Stimulated activated effector memory CD8-positive, alpha-beta T cell treated with anti-CD3 and anti-CD28 coated beads, Interleukin-12 subunit alpha, Interleukin-12 subunit beta, amount 100 ng/mL, for 72 hours (primary cell): ENCODE measurements at places on chromosomes 16 and 17.

DNA sequence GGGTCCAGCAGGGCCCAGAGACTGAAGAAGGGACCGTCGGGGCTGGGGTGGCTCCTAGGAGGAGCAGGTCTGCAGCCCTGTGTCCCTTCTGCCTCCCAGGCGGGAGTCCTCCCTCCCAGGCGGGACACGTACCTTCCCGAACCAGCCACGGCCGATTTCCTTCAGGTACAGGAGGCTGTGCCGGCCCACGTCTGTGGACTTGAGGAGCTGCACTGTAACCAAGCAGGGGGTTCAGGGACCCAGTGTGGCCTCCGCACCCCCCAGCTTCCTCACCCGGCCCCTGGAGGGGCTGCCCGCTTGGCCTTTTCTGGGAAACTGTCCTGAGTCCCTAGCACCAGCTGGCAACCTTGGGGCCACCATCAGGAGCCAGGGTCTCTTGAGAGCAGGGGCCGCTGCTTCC lies 37.0 kb upstream of the PVALEF start:
- no peak for DNase-seq

DNA sequence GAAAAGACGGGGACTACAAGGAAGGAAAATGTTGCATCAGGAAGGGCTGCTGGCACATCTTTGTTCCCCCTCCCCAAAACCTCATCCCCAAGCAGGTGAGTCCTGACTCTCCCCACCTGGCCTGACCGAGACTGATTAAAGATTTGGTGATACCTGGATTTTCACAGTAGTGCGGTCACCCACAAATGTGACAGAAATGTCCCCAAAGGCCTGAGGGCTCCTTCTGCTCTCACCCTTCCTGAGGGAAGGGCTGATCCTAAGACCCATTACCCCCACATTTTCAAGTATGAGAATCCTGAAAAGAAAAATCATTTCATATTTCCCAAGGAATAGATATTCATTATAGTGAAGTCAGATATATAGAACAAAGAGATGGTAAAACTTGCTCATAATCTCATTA lies 28.8 kb downstream of the TBC1D3B start:
- no peak for DNase-seq

- no peak for DNase-seq
Measured at GRCh38 chr17:57338257-57338914, 82.1 kb downstream of the MSI2 start.

DNA sequence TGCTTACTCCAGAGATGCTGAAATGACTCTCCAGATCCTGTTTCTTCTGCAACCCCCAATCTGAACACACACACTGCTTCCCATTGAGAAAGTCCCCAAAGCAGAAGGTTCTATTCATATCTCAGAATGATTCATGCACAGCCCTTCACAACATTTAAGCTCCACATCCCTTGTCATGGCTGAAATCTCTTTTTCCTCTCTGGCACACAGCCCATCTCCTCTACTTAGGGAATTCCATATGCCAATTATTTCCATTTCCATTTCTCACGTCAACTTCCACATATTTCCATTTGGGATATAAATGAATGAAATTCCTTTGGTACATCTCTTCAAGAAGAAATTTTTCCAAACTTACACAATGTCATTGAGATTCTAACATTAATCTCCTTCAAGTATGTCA lies 119.6 kb downstream of the CDH11 start:
- no peak for DNase-seq

DNA sequence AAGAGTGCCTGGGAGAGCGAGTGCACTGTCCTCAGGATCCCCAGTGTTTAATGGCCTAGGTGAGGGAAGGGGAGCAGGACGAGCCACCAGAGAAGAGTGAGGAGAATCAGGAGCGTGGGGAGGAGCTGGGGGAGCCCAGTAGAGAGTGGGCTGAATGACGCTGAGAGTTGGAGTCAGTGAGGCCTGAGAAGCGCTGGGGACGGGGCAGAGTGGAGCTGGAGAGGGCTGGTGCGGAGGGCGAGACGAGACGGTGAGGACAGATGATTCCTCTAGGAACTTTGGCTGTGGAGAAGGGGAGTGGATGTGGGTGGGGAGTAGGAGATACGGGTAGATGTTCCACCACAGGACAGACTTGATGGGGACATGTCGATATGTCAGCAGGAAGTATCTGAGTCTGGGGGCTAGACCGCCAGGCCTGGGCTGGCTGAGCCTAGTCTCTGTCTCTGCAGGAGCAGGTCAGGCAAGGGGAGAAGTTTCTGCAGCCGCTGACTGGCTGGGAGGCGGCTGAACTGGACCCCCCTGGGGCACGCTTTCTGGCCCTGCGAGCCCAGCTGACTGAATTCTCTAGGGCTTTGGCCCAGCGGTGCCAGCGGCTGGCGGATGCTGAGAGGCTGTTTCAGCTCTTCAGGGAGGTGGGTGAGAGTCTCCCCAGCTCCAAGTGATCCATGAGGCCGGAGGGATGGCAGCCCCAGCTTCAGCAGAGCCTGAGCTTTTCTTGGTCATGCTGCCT lies 4.7 kb downstream of the PLEKHG4 start:
- no peak for DNase-seq

DNA sequence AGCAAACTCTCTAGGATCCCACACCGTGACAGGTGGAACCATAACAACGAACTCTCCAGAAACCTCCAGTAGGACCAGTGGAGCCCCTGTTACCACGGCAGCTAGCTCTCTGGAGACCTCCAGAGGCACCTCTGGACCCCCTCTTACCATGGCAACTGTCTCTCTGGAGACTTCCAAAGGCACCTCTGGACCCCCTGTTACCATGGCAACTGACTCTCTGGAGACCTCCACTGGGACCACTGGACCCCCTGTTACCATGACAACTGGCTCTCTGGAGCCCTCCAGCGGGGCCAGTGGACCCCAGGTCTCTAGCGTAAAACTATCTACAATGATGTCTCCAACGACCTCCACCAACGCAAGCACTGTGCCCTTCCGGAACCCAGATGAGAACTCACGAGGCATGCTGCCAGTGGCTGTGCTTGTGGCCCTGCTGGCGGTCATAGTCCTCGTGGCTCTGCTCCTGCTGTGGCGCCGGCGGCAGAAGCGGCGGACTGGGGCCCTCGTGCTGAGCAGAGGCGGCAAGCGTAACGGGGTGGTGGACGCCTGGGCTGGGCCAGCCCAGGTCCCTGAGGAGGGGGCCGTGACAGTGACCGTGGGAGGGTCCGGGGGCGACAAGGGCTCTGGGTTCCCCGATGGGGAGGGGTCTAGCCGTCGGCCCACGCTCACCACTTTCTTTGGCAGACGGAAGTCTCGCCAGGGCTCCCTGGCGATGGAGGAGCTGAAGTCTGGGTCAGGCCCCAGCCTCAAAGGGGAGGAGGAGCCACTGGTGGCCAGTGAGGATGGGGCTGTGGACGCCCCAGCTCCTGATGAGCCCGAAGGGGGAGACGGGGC lies 1.3 kb downstream of the SPN start:
- DNase-seq: peak; percentile 77

DNA sequence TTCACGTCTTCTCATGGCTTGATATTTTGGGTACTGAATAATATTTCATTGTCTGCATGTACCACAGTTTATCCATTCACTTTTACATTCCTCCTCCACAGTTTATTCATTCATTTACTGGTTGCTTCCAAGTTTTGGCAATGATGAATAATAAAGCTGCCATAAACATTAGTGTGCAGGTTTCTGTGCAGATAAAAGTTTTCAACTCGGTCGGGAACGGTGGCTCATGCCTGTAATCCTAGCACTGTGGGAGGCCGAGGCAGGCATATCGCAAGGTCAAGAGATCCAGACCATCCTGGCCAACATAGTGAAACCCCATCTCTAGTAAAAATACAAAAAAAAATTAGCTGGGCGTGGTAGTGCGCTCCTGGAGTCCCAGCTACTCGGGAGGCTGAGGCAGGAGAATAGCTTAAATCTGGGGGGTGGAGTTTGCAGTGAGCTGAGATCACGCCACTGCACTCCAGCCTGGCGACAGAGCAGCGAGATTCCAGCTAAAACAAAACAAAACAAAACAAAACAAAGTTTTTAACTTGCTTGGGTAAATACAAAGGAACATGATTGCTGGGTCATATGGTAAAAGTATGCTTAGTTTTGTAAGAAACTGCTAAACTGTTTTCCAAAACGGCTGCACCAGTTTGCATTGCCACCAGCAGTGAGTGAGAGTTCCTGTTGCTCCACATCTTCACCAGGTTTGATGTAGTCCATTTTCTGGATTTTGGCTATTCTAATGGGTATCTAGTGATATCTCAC lies 89.5 kb downstream of the WWP2 start:
- DNase-seq: no peak

GRCh38 chr17:7631398-7632380 lies 1.8 kb downstream of the SHBG start:
- DNase-seq: no peak

DNA sequence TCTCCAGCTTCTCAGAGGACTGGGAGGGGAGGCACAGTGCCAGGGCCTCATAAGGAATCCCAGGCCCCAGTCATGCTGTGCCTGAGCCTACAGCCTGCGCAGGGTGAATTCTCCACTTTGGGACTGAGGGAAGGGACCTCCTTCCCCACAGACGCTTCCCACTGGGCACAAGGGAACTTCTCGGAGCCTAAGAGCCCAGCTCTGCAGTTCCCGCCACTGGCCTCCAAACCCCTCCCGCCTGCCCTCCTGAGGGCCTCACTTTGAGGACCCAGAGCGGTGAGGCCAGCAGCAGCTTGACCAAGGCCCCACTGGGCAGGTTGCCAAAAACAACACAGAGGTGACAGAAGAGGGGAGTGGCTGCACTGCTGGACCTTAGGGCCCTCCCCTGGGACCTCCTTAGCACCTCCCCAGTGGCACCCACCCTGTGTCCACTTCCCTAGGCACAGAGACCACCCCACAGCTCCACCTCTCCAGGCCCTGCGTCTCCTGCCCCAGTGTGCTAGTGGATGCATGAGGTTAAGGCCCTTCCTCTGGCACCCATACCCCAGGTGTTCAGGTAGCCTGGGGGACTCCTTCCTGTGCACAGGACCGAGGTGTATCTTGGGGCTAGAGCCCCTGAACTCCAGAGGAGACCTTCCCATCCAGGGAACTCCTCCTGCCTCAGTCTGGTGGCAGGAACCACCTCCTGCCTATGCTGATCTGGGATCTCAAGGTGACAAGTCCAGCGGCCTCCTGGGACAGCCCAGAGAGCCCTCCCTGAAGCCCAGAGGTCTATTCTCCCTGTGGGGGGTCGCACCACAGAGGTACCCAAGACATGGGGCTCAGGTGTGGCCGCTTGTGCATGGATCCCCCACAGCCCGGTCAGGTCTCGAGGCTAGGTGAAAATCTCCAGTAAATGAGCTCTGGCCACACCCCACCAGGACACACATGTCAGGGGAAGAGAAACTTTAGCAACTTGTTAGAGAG lies 3.4 kb downstream of the CASKIN2 start:
- no peak for DNase-seq

GRCh38 chr17:69547947-69548346 lies 133.4 kb downstream of the MAP2K6 start:
- no peak for DNase-seq

GRCh38 chr16:57386381-57386951 lies 14.2 kb downstream of the CX3CL1 start:
- no peak for DNase-seq

DNA sequence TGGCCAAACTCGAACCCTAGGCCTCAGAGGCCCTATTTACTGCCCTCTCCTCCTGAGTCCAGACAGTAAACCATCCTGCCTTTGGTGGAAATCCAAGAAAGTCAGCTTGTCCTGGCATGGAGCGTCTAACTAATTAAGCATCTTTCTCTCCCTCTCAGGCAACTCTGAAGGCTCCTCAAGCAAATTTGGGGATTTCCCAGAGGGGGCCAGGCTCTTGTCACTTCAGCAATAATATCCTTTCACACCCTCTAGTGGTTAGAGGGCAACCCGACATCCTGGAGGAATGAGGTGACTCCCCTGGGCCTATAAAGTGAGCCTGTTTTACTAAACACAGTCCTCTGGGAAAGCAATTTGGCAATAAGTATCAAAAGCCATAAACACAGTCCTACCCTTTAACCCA lies 60.4 kb downstream of the NOG start:
- no peak for DNase-seq

DNA sequence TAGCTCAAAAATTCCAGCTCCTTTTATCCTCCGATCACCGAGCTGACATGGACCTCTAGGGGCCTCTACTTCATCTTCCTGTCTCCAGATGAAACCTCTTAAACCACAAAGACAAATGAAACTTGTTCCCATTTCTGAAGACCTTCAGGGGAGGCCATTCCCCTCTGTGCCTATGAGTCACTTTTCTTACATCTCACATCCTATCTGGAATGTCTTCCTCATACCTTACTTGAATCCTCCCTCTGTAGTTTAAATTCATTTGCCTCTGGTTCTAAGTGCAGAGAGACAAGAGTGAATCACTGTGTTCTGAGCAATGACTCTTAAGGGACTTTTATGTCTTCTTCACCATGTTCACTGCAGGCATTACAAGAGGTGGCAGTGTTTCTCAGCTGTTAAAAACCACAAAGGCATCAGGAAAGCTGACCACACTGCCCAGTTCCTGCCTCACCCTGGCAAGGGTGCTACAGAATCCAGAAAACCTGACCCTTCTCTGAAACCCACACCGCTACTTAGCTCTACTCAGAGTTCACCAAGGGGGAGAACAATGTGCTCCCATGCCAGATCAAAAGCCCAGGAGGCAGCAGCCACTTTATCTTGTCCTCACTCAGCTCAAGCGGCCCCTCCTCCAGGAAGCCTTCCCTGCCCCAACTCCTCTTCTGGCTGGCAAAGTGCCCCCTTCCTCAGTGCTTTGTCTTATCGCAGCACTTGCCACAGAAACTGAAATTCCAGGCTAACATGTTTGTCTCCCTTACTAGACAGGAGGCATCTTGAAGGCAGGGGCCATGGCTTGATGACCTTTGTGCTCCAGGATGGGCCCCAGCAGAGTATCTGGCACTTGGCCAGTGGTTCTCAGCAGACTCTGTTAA lies 6.4 kb downstream of the CUEDC1 start:
- DNase-seq: no peak

- DNase-seq: no peak
Measured at GRCh38 chr17:79033741-79034501, 10.0 kb downstream of the C1QTNF1 start.

DNA sequence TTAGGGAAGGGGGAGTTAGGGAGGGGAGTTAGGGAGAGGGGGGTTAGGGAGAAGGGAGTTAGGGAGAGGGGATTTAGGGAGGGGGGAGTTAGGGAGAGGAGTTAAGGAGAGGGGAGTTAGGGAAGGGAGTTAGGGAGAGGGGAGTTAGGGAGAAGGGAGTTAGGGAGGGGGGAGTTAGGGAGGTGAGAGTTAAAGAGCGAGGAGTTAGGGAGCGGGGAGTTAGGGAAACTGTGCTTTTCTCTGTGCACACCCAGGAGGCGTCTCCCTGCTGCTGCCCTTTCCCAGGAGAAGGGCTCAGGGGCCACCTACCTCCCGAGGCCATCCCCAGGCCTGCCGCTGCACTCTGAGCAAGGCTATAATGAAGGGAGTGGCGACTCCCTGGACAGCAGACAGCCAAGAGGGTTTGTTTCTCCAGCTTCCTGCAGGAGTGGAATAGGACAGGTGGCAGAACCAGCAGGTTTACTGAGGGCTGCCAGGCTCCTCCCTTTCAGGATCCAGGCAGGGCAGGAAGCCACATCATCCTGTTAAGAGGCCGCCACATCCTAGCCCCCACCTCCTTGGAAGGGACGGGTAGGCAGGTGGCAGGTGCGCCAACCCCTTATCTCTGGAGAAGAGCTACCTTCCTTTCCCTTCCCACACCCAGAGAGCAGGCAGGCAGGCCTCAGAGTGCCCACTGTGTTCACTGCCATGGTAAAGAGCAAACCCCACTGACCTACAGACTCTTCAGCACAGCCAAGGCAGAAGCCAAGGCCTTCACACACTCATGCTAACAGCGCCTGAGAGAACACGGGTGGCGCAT lies 4.3 kb downstream of the CANT1 start:
- DNase-seq: no peak

- DNase-seq: no peak
Measured at GRCh38 chr16:60064026-60064425, 1329.9 kb upstream of the GOT2 start.

- no peak for DNase-seq
Measured at GRCh38 chr17:40091691-40092397, 8.5 kb downstream of the NR1D1 start.
